ENCODE measurements at places on chromosomes 2 and 18.

DNA sequence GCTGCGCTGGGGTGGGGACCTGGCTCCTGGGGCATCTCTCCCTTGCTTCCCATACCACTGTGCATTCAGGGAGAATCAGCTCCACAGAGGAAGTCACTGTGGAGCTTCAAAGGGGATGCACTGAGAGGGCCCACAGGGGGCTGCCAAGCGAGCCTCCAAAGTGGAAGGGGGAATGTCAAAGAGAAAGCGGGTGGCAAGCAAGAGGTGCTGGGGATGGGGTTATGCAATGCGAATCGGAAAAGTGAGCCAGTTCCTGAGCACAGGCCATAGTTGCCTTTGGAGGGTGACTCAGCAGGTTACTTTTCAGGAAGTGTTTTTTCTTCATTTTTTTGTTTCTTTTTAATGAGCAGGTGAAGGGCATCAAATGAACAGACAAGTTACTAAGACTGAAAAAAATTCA, 17.6 kb downstream of the PMAIP1 start:
- no peak for DNase-seq

- DNase-seq = no peak
Measured at GRCh38 chr2:78980152-78980465, 45.4 kb upstream of the REG3G start.

DNA sequence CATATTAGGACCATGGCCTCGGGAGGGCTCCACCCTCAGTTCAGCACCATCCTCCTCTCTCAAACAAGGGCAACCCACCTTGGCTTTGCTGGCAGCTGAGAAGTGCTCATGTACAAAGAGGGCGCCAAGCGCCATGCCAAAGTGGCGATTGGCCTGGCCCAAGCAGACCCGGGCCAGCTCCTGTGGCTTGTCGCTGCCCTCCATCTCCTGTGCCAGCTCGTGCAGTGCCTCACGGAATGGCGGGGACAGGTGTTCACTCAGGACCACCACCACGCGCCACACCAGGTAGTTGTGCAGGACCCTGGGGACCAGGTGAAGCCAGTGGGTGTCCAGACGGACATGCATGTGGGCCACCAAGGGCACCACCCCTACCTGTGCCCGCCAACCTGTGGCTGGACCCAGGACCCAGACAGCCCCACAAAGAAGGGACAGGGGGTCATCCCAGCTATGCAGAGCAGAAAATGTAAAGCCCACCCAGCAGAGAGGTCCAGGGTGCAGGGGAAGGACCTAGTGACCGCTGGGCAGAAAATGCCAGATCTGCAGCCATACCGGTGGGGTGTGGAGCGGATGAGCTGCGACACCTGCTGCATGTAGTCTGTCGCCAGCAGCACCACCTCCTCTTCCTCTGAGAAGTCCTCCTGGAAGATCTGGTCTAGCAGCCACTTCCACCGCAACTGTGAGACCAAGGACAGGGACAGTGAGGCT, 3.6 kb downstream of the ECEL1 start:
- DNase-seq = no peak

DNA sequence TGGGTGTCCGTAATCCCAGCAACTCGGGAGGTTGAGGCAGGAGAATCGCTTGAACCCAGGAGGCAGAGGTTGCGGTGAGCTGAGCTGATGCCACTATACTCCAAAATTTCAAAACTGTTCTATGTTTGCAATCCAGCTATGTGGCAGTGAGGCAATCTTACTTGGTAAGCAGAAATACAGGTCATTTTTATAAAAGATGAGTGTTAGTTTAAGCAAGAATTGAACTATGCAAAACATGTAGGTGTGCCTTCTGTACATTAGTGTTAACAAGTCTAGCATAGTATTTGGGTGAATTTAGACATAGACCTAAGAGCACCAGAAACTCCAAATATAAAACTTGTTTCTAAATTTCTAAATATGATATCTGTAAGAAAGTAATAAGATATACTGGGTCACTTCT, 7.2 kb downstream of the DSC1 start:
- no peak for DNase-seq

- no peak for DNase-seq
Measured at GRCh38 chr2:29191817-29192216, 76.6 kb downstream of the CLIP4 start.

GRCh38 chr18:715626-716025, 3.2 kb upstream of the ENOSF1 start:
- no peak for DNase-seq

DNA sequence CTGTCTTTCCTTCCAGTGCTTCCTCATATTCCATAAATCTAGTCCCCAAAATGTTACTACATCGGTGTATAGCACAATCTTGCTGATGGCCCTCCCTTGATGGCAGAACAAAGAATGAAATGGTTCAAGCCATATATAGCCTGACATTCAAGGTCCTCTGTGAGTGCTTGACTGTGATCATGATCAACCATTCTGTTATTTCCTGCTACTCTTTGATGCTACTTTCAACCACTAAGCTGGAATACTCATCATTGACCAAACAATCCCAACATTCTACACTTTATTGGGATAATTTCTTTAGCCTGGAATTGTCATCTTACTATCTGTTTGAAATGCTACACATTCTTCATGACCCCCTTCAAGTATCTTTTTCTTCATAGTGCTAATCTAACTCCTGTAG, 633.9 kb downstream of the PLCL1 start:
- DNase-seq = no peak
